Spinal cord (tissue), 10 donors: ENCODE measurements at places on chromosomes 12 and 14. TPM values are rescaled to one million over a fixed set of nuclear protein-coding genes. Genes with fewer than 3 reads are reported as not detected.

DNA sequence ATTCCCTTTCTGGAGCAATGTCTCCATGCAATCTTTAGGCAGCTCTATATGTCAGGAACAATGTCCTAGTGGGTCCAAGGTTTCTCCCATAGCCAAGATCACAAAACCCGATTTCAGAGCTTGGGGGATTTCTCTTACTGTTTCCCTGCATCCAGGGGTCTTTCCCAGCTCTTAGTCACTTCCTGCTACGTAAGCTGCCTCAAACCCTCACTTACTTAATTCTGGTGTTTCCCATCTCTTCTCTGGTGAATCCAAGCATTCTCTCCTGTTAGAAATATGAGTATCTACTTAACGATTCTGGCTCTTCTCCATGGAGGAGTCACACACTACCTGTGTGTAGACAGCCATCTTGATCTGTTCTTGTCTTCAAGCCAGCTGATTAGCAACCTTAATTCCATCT lies 80.0 kb downstream of the IFNG-AS1 start:
- no peak for DNase-seq

DNA sequence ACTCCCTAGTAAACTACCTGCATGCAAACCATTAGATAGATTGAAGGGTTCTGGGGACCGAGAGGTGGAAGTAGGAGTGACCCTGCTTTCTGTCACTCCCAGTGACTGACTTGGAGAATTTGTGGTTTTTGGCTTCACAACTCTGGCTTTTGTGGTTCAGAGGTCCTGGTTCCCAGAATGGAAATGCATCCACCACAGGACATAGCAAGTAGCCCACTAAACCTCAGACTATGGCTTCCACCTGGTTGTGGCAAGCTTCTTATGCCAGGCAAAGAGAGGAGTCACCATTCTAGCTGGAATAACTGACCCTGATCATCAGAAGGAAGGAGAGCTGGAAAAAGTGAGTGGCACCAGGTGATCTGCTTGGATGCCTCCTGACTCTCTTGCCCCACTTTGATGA lies 162.4 kb upstream of the TMEM260 start:
- DNase-seq: no peak

DNA sequence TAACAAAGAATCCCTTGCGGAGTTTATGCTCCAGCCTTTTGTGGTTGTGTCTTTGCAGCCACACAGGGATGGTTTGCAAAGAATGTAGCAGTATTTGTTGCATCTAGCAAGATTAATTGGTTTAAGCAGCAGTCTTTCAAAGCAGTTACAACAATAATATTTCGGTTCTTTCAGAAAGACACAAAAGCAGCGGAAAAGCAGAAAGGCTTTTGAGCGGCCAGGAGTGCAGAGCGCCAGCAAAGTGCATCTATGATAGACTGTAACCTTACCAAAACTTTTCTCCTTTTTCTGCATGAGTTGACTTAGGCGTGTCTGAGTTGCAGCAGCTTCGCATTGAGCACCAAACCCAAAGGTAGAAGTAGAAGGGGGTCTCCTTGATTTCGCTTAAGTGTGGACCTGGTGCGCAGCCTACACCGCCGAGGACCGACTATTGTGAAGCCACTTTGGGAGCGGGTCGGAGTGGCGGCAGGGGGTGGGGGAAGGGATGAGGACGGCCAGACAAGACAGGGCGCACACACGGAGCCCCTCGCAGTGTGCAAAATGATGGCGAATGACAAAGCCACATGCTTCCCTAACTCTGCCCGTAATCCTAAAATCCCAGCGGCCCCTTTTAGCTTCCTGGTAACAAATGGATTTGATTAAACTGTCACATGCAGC lies 1.2 kb downstream of the LMO3 start:
- DNase-seq: no peak

GRCh38 chr12:47534695-47535094 lies 171.1 kb downstream of the RPAP3 start:
- DNase-seq: no peak

DNA sequence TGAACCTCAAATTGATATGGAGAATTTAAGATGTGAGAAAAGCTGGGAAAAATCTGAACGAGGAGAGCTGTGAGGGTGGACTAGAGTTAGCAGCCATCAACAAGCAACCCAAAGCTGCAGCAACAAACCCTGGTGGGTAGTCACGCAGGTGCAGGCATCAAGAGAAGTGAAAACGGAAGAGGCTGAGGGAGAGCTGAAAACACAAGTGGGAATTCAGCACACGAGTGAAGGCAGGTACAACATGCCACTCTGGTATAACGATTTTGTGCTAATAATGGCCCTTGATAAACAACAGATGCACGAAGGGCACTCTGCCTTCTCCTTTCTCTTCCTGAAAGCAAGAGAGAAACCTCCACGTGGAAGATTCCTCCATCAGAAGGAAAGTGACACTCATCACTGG lies 11.5 kb downstream of the TCL1B start:
- no peak for DNase-seq

GRCh38 chr12:5573390-5573789 lies 141.5 kb downstream of the NTF3 start:
- DNase-seq: no peak

GRCh38 chr12:54387114-54387467 lies 2.6 kb upstream of the ZNF385A start:
- DNase-seq: no peak

DNA sequence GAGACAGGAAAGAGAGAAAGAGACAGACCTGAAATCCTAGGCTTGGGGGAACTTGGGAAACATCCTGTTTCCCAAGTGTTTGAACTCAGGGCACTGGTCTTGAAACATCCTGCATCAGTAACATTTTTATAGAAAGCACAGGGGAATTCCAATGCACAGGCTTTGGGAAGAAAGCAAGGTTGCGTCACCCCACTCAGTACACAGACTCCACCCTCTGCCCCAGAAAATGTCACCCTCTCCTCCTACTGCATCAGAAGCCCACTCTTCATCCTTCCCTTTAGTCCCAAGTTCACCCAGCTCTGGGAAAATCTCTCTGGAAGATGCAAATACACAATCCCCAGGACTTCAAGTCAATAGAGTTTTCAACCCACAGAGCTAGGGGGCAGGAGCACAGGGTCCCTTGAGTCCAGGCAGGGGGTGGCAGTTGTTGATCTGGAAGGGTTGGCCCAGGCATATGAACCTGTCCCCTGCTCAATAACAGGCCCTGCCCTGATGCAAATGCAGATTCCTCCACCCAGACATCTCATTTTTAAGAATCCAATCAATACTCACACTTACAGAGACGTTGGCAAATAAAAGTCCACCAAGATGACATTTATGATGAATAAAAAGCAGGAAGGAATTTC lies 1.7 kb downstream of the RDH16 start:
- no peak for DNase-seq

DNA sequence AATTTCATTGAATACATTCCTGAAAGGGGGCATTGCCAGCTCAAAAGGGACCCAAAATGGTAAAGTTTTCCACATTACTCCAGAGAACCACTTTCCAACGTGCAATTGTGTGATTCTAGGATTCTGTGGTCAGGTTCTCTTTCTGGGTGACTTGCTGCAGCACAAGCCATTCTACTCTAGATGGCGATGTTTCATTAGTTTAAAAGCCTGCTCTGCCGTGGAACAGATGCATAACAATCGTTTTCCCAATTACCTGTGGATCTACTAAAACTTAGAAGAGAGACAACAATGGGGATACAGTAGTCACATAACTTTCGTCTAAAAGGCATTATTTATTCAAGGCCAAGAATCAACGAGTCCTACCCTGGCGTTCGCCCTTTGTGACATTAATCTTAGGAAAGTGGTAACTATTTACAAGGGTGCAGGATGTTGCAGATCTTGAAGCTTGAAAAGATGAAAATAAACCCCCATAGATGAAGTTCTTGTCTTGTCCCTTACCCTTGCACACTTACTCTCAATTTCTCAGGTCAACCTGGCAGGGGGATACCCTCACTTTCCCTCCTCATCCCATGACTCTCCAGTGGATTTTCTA lies 400.9 kb downstream of the SNAPC1 start:
- peak; percentile 94 for DNase-seq

- no peak for DNase-seq
Observed at GRCh38 chr14:88547386-88547780, 7.4 kb downstream of the PTPN21 start.

DNA sequence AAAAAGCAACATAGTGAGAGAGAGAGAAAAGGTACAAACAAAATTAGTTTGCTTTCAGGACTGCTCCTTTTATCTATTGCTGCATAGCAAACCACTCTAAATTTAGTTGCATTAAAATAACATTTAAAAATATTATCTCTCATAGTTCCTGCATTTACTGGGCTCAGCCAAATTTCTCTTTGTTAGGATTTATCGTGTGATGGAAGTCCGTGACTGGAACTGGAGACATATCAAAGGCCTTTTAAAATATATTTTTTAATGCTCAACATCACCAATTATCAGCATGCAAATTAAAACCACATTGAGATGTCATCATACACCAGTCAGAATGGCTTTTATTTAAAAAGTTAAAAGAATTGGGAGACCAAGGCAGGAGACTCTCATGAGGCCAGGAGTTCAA lies 107.6 kb upstream of the SYT1 start:
- DNase-seq: no peak

DNA sequence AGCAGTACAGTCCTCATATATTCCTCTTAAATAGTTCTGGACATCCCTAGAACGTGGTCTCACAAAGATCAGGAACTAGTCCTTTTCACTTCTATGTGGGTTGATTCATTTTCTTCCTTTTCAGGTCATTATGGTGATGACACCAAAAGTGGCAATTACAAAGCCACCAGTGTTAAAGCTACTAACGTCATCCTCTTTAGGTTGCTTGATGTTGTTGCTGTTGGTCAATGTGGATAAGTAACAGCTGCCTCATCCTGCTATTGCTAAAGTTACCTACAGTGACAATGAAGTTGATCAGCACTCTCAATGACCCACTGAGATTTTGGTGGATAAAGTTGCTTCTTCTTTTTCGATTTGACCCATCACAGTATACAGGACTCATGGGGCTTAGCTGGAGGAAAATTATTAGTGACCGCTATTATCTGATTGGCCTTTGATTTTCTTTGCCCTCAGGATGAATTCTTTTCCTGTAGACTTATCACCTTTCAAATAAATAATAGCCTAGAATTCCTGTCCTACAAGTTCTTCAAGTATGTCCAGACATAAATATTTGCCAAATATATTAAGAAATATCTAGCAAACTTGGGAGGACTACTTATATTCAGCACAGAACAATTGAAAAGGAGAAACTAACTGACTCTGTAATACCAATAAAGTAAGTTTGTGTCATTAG lies 54.0 kb upstream of the ATP2B1 start:
- no peak for DNase-seq

- DNase-seq: no peak
Observed at GRCh38 chr12:58361056-58361455, 419.7 kb downstream of the ATP23 start.

DNA sequence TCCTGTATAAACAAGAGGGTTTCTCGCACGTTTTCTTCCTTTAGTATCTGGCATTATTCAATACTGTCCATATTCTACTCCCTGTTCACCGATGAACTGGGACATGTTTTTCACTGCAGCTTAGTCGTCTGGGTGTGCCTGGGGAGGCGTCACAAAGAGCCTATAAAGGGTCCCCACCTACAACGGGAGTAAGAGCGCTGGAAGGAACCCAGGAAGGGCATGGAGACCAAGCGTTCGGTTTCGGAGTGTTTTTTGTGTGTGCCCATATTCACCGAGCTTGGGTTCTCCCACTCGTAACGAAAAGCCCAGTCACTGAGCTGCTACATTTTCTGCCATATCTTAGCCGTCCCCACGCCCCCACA lies 592 bp upstream of the USP15 start:
- no peak for DNase-seq

DNA sequence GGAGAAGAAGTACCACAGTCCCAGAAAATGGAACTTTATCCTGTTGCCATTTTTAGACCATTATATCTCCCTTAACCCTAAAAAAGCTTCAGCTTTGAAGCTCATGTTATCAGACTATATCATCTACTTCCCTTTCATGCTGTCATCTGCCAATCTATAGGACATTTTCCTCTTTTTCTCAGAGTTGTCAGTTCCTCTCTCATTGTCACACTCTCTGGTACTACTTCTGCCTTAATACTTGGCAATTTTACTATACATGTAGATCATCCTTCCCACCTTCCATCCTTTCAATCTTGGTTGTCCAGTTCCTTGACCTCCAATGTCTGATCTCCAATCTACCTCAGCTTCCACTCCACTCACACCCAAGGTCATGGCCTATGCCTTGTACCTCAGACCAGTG lies 57.4 kb downstream of the SLC15A5 start:
- DNase-seq: no peak

DNA sequence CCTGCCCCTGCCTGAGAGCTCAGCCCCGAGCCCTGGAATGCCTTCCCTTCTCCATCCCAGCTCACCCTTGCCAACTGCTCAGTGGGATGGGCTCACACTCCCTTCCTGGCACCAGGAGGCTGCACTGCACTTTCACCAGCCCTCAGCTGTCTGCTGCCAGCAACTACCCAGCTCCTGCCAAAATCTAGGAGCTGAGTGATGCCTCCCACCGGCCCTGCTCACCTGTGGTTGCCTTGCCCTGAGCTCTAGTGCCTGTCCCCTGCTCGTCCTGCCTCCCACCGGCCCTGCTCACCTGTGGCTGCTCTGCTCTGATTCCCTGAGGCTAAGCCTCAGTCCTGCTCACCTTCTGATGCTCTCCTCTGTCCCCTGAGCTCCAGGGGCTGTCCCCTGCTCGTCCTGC lies 119.8 kb downstream of the TMEM121 start:
- no peak for DNase-seq

DNA sequence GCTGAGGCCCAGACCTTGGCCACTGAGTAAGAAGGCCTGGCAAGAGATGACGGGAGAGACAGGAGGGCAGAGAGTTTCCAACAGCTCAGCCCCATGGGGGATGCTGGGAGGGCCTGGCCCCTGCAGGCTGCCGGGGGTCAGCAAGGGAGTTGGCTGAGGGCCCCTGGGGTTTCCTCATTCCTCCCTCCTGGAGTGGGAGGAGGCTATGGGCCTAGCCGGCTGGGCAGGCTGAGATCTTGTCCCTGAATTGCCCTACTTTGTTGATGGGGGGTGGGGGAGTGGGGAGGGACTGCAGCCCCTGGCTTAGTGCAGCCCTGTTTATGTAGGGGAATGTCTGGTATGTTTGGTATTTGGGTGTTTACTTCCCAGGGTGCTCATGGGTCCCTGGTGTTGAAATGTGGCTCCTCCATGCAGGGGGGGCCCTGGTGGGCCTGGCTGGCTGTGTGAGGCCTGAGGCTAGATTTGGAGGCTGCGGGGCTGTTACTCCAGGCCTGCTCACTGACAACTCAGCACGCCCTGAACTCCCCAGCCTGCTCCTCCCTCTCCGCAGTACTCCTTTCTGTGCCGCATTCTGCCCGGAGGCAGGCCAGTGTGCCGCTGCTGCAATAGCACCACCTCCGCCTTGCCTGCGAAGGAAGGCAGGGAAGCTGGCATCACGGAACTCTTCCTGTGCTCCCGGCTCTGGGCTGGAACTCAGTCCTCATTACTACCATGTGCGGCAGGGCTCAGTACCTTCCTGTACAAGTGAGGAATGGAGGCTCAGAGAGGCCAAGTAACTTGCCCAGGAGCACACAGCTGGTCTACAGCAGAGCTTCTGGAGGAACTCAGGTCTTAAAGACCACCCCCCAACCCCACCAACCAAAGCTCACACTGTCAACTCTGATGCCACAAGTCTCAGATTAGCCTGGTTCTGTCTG lies 25.3 kb downstream of the JDP2 start:
- no peak for DNase-seq

The PIP4K2C gene
- total RNA-seq: 12.5 TPM

The PTGER2 gene
- total RNA-seq: 3.6 TPM

The SIX1 gene
- 44.8 TPM for total RNA-seq

The CLEC1A gene
- total RNA-seq: 14.9 TPM

The TGM1 gene
- total RNA-seq: 0.99 TPM

The TC2N gene
- 10.7 TPM for total RNA-seq

The PLEKHG7 gene
- not detected for total RNA-seq

The ITGA7 gene
- 34.4 TPM for total RNA-seq

The ZCRB1 gene
- 93.1 TPM for total RNA-seq

The LBHD2 gene
- total RNA-seq: not detected

The SDR9C7 gene
- not detected for total RNA-seq

The GLI1 gene
- 5.4 TPM for total RNA-seq
